ENCODE measurements at places on chromosomes 5 and 9.

DNA sequence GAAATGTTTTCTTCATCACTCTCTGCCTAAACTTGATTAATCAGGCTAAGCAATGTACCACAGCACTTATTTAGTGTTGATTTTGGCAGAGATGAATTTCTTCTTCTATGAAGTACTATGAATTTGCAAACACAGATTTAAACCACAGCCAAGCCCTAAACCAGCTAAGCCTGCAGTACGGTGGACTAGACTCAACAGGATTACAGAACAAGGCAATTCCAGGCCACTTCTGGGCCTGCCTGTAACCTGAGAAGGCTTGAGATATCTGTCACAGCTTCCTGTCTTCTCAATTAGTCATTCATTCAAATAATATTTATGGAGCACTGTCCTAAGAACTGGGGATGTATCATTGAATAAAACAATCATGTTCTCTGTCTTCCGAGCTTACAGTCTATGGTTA, 32.4 kb upstream of the CAST start:
- peak; percentile 49 for DNase-seq

GRCh38 chr9:77907585-77907984, 124.0 kb downstream of the GNAQ start:
- no peak for DNase-seq

GRCh38 chr5:151162776-151163175, 5.2 kb upstream of the ANXA6 start:
- DNase-seq, result no peak

DNA sequence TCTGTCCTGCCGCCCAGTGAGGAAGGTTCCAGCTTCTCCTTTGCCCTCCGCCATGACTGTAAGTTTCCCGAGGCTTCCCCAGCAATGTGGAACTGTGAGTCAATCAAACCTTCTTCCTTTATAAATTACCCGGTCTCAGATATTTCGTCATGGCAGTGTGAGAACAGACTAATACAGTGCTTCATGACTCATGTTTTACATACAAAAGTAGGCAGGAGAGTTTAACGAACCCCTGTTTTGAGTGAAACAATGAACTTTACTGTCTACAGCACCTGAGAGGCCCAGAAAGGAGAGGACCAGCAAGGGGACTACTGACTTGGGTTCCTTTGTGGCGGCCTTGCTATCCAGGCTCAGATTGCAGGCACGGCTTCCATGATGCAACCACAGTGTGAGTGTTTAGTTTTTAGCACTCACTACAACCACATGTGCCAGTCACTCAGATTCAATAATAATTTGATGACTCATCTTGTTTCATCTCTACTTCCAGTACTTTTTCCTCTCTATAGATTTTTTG, 139.1 kb upstream of the CLINT1 start:
- no peak for DNase-seq

DNA sequence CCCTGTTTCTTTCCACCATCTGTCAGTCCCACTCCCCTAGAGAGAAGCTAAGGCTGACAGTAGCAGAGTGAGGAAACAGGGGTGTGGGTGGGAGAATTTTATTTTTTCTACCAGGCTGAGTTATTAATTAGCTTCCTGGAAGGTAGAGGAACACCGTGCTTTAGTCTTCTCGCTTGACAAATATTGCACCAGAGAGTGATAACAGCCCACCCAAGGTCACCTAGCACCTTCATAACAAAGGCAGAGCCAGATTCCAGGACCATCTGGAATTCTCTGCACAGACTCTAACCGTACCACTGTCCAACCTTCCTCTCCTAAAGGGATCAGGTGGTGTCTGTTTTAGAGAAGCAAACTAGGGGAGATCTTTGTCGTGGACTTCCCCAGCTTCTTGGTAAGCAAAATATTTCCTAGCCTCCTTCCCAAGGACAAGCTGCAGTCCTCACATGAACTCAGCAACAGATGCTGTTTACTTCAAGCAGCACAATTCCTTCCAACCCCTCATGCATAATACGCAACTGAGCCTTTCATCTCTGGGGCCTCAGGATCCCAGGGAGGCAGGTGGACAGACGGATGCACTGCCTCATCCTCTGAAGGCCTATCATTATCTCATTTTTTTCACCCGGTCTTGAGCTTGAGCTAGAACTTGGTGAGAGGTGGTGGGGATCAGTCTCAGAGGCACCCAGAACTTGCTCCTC, 308.7 kb upstream of the BRINP1 start:
- no peak for DNase-seq

GRCh38 chr5:78568212-78568611, 80.4 kb downstream of the LHFPL2 start:
- no peak for DNase-seq

- DNase-seq, result no peak
Measured at GRCh38 chr5:80238778-80239679, 16.8 kb downstream of the SERINC5 start.

DNA sequence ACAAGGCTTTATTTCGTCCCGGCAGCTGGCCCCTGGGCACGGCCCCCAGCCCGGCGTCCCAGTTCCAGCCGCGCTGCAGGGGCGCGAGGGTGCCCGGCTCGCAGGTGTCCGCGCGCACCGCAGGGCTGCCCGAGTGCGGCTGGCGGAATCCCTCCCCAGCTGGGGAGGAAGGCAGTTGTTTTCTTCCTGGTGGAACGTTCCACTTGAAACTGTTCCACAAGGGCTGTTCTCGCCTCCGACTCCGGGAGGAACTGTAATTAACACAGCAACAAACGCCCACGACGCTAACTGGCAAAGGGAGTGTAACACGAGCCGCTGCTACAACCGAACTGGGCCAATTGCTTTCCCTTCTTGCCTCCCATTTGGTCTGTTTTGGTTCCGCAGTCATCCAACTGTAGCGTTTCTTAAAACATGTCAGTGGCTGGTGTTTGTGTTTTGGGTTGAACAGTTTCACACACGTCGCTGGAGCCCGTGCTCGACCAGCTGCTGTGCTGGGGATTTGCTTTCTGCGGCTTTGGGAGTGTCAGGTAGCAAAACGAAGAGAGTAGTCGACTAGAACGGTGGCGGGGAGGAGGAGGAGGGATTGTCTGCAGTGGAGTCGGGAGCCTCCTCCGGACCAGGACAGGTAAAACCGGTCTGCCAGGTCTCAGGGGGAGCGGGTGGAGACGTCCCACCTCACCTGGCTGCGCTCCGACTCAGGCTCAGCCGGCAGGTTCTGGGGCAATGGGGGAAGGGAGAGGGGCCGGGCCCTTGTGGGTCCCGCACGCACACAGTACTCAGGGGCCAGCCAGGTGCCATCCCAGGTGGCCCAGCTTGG, 131.6 kb upstream of the NIPBL start:
- no peak for DNase-seq

DNA sequence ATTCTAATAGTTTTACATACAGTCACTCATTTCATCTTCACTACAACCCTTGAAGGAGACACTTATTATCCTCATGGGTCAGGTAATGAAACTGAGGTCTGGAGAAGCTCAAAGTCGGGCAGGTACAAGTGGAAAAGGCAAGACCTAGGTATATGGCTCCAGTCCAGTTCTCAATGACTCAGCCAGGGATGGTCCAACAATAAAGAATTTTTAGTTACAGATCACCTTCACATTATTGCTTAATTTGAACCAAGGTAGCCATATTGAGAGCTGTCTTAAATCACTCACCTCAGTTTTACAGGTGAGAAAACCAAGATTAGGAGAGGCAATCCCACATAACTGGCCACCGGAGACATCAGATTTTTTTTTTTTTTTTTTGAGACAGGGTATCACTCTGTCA, 55.4 kb downstream of the PTPN3 start:
- no peak for DNase-seq

- no peak for DNase-seq
Measured at GRCh38 chr9:89579741-89580385, 24.9 kb upstream of the GADD45G start.

- DNase-seq, result no peak
Measured at GRCh38 chr9:33306037-33306436, 15.7 kb downstream of the NFX1 start.

DNA sequence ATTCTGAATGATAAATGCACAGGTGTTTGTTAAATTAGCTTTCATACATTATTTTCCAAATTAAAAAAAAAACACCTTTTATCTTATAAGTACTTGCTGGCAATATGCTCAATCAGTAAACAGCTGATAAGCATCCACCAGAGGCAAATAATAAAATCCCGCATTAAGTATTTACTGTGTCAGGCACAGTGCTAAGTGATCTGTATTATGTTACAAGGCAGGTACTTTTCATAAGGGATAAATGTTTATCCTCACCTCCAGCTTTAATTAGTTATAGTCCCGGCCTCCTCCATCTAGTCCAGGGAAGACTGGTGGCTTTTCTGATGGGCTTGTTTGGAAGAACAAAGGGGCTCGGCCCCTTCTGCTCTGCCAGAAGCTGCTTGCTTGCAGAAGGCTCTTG, 40.1 kb downstream of the PFDN1 start:
- DNase-seq, result no peak

GRCh38 chr5:14348142-14348541, 205.0 kb downstream of the TRIO start:
- DNase-seq, result no peak

- no peak for DNase-seq
Measured at GRCh38 chr5:170311511-170312300, 14.1 kb upstream of the LCP2 start.

GRCh38 chr5:59538750-59539121, 354.8 kb downstream of the PDE4D start:
- DNase-seq, result no peak

- DNase-seq, result no peak
Measured at GRCh38 chr5:63323926-63324325, 638.3 kb downstream of the HTR1A start.

GRCh38 chr9:133056533-133056932, 5.2 kb upstream of the CEL start:
- DNase-seq, result no peak

- DNase-seq, result no peak
Measured at GRCh38 chr9:126617003-126617822, 3.5 kb downstream of the LMX1B start.

- no peak for DNase-seq
Measured at GRCh38 chr5:62496876-62497275, 81.7 kb upstream of the LRRC70 start.

DNA sequence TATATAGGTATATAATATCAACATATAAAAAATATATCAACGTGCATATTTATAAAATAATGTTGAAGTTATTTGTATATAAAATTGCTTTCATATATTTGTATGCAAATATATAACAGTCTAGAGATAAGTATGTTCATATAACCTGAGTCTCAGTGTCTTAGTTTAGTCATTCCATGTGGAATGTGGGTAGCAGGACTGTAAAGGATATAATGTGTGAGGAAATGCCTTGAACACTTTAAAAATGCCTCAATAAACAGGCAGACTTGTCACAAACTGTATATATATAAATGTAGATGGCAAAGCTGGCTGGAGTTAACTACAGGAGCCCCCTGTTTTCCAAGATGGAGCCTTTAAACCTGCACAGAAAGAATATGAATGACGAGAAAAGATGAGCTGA, 48.4 kb downstream of the CCDC125 start:
- DNase-seq, result no peak

GRCh38 chr9:93064392-93065134, 6.1 kb downstream of the SUSD3 start:
- no peak for DNase-seq

DNA sequence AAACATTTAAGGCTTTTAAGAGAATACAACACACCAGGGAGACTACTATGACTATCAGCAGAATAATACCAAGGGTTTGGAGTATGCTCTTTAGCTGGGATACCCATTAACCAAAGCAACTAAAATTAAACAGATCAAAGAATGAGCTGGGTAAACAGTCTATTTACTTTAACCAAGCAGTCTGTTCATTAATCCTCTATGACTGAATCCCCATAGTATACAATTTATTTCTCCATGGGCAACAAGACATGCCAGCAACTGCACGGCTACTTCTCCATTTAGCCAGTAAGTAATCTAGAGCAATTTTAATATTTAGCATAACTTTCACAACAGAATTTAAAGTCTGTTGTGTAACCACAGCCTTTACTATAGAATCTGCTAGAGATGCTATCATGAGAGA, 77.6 kb downstream of the CDO1 start:
- no peak for DNase-seq

- DNase-seq, result no peak
Measured at GRCh38 chr5:173139631-173140030, 4.7 kb upstream of the BNIP1 start.

DNA sequence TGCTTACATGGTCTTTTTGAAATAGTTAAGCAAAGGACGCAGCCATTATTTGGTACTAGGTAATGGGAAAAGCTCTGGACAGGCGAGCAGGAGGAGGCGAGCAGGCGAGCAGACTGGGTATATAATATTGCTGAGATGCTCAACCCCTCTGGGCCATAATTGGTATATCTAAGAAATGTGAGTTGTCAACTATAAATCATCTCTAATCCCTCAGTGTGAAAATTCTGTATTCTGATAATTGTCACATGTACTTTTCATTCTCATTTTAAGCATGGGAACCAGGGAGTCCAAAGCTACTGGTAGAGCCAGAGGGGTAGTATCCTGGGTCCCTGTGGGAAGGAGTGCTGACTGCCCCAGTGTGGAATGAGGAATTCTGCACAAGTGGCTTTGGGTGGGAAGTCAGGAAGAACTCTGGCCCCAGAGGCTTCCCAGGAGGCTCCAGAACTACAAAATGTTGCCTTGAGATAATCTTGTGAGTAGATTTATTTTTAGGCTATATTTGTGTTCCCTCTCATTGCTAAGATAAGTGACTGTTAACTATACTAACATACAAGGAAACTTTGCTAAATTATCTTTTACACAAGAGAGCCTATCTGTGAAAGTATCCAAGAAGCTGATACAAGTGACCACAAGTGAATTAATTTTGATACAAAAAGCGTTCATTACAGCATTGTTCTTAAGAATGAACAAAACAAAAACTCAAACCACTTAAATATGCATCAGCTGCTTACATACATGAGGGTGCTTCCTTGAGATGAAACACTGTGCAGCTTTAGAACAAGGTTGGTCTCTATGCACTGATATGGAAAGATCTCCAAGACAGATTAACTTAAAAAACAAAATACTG, 70.5 kb upstream of the TNFAIP8 start:
- DNase-seq, result no peak

DNA sequence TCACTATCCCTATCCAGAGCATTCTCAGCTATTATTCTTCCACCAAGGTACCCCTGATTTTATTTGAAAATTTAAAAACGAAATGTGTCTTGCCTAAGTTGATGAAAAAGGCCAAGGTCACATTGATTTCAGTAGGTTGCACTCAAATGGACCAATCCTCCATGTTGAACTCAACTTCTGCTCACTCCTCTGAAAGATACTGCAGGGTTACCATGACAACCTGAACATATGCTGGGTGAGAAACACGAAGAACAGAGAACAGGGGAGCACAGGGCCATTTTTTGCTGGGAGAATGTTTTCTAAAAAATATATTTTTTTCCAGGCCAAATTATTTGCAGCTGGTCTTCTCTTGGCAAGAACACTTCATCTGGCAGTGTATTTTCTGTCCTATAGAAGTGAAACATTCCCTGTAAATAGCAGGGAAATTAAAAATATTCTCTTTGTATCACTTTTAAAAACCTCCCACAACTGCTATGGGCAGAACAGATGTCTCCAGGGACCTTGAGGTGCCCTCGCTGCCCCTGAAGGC, 215.9 kb downstream of the NXNL2 start:
- no peak for DNase-seq

DNA sequence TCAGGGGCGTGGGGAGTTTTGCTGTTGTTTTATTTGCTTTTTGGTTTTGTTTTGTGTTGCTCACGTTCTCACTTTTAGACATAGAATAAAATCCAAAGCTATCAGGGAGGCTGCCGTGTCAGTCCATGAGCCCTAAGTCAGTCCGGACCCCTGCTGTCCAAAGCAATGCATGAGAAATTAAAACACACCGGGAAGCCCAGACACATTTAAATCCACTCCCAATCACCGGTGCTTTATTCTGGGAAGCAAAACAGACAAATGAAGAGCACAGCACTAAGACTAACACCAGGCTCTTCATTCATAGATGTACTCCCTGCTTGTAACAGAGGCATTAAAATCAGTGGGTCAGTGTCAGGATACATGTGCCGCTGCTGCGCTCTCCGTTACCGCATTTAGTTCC, 180.9 kb downstream of the IRX2 start:
- no peak for DNase-seq

Measured in brain pericyte (primary cell).